ENCODE measurements at places on chromosomes 11 and 22.

GRCh38 chr11:93013646-93014045 is 44.2 kb downstream of the MTNR1B start:
- no peak for DNase-seq

GRCh38 chr11:27505781-27506180 is 788 bp downstream of the LIN7C start:
- DNase-seq = no peak

DNA sequence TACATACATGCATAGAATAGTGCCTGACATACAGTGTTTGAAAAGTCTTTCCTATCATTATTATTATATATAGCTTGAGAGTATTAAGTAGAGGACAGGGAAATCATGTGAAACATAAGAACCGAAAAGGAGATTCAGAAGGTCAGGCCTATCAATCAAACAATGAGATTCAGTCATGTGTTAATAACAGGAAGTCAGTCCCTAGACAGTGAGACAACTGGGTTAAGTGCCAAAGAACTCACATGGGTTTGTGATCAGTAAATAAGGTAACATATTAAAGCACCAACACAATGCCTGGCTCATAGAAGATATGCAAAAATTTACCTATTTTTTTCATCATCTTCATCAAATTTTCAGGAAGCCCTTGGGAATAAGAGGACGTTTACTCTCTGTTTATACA is 174.3 kb upstream of the FAT3 start:
- no peak for DNase-seq

- no peak for DNase-seq
These were observed 14.1 kb downstream of the SPECC1L start for GRCh38 chr22:24284747-24285203.

DNA sequence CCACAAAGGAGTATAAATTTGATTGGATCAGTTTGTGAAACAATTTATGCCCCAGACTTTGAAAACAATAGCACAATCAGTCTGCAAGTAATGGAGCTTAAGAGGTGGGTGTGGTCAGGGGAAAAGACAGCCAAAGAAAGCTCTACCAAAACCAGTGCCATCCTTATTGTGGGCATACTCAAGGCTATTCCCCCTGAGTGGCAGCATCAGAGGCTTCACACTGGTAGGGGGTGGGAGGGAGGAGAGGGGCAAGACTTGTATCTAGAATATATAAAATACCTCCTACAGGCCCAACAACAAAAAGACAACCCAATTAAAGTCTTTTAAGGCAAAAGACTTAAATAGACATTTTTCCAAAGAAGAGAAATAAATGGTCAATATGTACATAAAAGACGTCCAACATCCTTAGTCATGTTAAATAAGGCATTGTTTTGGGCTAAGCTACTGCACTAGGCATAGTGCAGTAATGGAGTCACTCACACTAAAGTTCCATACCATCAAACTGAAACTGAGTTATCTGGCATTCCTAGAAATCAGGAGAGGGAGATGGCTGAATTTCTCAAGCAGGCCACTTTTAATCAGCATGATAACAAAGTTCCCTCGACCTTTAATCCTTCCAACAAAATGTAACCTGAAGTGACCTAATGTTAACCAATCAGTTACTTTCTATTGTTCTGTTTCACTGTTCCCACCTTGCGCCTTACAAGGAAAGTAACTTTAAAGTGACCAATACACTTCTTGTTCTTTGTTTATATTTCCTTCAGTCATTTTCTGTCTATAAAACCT is 24.8 kb downstream of the NARS2 start:
- DNase-seq = no peak

DNA sequence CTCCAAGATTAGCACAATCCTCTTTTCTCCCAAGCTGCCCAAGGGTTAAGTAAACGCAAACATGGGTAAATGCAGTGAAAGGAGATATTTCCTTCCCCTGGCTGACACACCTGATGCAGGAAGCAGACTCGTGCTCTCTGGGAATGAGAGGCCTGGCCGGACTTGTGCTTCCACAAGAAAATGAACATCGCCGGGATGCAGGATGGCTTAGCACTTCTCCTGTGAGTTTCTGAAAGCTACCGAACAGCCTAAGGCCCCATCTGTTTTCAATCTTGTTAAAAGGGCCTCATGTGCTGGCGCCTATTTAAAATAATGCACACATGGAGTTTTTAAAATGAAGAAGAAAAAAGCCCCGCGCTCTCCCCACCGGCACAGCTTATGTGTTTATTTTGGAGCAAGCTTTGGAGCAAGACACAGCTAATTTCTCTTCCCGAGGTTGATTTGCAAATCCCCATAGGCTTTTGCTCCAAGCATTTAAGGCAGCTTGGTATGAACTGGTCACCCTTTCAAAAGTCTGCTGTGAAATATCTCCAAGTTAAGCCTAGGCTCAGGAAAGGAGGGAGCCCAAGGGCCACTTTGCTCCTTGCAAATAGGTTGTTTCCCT is 100.9 kb downstream of the SYN3 start:
- no peak for DNase-seq

GRCh38 chr22:44526779-44527126 is 28.7 kb upstream of the RTL6 start:
- no peak for DNase-seq

GRCh38 chr11:107924306-107924705 is 3.9 kb upstream of the RAB39A start:
- no peak for DNase-seq

GRCh38 chr22:31628969-31629708 is 32.9 kb downstream of the PISD start:
- no peak for DNase-seq

DNA sequence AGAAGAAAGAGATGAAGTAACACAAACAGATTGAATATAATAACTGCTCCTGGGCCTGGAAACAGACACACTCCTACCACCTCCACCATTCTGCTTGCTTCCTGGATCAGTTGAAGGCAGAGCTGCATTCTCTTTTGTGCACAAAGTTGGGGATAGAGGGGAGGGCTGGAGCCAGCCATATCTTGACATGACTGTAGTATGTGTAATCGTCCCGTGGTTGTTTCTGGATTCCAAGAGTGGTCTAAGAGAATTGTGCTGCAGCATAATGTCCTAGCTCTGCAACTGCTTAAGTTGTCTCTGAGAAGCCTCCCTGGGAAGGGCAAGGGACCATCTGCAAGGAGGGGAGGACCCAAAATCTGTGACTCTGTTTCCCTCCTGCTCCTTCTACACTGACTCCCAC is 3.2 kb downstream of the CRY2 start:
- no peak for DNase-seq

GRCh38 chr11:66593303-66593635 is 284 bp downstream of the CCS start:
- DNase-seq = no peak

DNA sequence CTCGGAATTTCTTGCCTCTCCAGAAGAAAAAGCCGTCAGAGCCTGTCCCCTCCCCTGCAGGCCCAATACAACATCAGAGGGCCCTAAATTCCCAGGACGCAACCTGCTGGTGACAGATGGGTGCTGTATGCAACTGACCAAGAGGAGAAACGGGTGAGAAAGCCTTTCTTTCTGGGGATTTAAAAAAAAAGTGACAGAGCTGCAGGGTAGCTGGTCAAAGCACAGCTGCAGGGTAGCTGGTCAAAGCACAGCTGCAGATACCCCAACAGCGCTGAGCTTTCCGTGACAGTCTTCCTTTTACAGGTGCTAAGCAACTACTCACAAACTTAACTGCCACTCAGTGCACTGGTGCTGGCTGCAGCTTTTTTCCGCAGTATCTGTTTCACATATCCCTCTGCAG is 17.8 kb downstream of the AP1B1 start:
- no peak for DNase-seq

- DNase-seq = no peak
These were observed 550.7 kb downstream of the MN1 start for GRCh38 chr22:27250886-27251285.

DNA sequence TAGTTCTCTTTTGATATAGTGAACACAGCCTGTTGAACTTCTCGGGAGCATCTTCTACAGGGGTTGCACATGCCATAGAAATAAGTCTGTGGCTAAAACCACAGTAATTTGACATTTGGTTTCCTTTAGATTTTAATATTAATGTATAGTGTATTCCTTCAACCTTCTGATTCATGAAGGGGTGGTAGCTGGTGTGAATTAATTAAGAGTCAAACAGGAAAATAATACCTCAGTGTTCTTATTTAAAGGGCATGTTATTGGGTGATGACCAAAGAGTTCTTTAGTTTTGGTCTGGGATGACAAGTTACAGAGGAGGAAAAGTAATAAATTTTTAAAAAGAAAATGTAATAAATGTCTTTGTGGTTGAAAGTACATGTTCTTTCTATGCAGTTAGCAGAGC is 86.8 kb downstream of the PDHX start:
- DNase-seq = no peak

GRCh38 chr11:47916361-47916841 is 64.0 kb upstream of the PTPRJ start:
- no peak for DNase-seq

All from CD4-positive, alpha-beta T cell treated with Interleukin-12 subunit alpha and Interleukin-12 subunit beta, for 1 hour (primary cell).